ENCODE measurements at places on chromosomes 7 and 10.

GRCh38 chr10:29408847-29409240 is 120.0 kb downstream of the LYZL1 start:
- no peak for DNase-seq

DNA sequence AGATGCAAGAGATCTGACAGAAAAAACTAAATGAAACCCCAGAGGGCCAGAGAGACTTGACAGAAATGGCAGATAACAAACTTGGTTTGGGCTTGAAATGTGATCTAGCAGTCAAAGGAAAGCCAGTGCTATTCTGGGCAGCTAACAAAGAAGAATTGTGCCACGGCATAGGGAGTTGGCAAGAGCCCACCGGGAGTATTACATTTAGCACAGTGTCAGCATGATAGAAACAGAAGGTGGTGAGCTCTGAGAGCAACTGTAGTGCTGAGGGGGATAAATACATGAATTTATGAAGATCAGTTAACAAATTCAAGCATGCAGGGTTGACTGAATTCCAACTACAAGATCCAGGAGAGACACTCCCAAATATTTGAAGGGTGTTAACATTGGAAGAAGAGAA is 91.1 kb downstream of the AHCYL2 start:
- no peak for DNase-seq

- DNase-seq, result no peak
Observed at GRCh38 chr10:123645016-123645415, 21.1 kb upstream of the GPR26 start.

GRCh38 chr7:72785166-72785955 is 42.6 kb downstream of the TYW1B start:
- no peak for DNase-seq

- DNase-seq, result no peak
Observed at GRCh38 chr7:111437736-111438135, 124.6 kb downstream of the IMMP2L start.

DNA sequence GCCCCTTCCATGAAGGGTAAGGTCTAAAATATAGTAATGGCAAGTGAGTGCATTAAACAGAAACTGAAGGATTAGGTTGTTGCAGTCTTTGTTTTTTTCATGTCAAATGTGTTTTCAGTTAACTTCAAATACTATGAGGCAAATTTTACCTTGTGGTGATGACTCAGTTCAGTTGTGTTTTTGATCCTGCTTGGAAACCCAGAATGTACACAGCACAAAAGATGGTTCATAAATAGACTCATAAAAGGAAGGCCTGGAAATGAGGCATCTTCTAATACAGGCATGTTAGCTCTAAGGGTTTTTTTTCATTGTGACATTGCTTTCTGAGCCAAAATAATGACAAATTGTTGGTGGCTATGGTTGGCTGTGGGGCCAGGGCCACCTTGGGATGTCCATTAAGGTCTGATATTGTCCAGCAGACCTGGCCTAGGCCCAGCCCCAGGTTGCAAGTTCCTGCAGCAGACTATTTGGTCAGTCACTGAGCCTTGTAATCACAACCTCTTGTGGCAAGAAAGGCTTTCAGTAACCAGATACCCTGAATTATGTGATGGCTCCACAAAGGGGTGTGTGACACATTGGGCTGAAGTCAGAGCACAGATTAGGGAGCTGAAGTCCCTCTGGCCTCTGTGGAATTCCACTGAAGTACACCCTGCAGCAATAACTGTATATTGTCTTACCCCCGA is 69.0 kb upstream of the SAMD8 start:
- no peak for DNase-seq

GRCh38 chr10:27356738-27357137 is 116.1 kb upstream of the ACBD5 start:
- DNase-seq, result no peak

GRCh38 chr7:125599387-125599786 is 669.8 kb upstream of the POT1 start:
- DNase-seq, result no peak

GRCh38 chr10:58820861-58821751 is 308.4 kb downstream of the BICC1 start:
- no peak for DNase-seq

GRCh38 chr10:104622175-104622574 is 18.9 kb upstream of the SORCS3 start:
- DNase-seq, result no peak

- no peak for DNase-seq
Observed at GRCh38 chr10:25555865-25556264, 378.2 kb upstream of the MYO3A start.

- DNase-seq, result no peak
Observed at GRCh38 chr10:91197127-91197526, 23.3 kb upstream of the PCGF5 start.

GRCh38 chr7:111895049-111895448 is 311.1 kb downstream of the DOCK4 start:
- no peak for DNase-seq

GRCh38 chr10:132178672-132179545 is 7.8 kb upstream of the DPYSL4 start:
- DNase-seq, result no peak

GRCh38 chr7:2082139-2082998 is 150.4 kb downstream of the MAD1L1 start:
- no peak for DNase-seq

DNA sequence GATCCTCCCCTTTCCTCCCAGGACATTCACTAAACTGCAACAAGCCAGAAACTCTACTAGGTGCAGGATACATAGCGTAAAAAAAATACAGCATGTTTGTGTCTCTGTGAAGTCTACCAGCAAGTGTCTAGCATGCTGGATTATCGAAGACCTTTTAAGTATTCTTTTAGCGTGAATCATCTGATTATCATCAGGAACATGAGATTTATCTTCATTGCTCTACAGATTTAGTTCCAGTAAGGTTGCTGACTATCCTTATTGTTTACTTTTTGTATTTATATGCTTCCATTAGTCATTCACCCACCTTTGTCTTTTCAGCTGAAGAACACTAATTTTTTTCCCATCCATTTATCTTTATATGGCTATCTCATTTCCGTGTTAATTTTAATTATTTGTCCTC is 62.8 kb downstream of the PDZD8 start:
- no peak for DNase-seq

- DNase-seq, result no peak
Observed at GRCh38 chr7:13800694-13801448, 188.6 kb downstream of the ETV1 start.

GRCh38 chr10:43211431-43212042 is 55.3 kb downstream of the RASGEF1A start:
- DNase-seq, result no peak

GRCh38 chr7:80830584-80831285 is 88.1 kb downstream of the SEMA3C start:
- no peak for DNase-seq

DNA sequence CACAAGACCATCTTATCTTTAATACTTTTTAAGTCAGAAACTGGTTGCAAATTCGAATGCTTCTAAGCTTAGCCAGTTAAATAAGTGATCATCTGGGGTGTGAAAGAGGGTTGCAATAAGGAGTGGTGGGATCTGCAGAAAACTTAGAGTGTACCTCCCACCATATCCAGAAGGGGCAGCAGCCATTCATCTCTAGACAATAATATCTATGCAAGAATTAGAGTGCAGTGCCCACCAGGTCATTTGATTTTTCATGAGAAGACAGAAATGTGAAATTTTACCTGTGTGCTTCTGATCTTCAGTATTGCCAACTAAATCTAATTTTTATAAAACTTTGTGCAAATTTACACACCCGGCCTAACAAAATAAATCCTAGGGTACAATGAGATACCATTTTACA is 127.2 kb upstream of the SP4 start:
- DNase-seq, result no peak

GRCh38 chr10:60192946-60193345 is 196.7 kb downstream of the ANK3 start:
- no peak for DNase-seq

GRCh38 chr10:78456649-78457400 is 423.2 kb downstream of the RPS24 start:
- no peak for DNase-seq

DNA sequence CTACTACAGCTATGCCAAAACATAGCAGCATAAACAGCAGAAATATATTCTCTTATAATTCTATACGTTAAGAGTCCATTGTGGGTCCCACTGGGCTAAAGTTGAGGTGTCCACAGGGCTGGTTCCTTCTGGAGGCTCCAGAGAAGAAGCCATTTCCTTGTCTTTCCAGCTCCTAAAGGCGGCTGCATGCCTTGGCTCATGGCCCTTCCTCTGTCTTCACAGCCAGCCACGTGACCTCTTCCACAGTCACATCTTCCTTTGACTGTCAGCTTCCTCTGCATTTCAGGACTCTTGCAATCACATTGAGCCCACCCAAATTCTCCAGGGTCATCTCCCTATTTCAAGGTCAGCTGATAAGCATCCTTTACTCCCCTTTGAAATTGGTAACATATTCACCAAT is 17.2 kb downstream of the NACAD start:
- DNase-seq, result no peak

DNA sequence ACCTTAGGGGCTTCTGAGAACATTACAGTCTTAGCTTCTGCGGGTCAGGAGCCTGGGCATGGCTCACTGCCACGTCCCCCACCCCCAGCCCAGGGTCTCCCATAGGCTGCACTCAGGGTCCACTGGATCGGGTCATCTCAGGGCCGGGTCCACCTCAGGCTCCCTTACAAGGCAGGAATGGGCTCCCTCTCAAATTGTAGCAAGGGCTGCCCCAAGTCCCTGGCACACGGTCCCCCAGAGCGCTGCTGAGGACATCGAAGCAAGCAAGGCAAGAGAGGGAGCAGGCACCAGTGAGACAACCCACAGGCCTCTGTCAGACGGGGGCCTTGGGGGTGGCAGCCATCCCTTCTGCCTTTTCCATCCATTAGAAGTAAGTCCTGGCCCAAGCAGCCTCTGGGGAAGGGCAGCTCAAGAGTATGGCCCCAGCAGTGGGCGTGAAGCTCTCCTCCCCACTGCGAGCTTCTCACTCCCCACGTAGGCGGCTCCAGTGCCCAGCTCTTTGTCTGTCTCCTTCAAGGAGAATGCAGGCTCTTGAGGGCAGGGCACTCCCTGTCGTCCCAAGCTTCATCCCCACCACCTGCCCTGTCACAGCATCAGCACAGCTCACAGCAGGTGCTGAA is 18.0 kb upstream of the RET start:
- DNase-seq, result no peak

DNA sequence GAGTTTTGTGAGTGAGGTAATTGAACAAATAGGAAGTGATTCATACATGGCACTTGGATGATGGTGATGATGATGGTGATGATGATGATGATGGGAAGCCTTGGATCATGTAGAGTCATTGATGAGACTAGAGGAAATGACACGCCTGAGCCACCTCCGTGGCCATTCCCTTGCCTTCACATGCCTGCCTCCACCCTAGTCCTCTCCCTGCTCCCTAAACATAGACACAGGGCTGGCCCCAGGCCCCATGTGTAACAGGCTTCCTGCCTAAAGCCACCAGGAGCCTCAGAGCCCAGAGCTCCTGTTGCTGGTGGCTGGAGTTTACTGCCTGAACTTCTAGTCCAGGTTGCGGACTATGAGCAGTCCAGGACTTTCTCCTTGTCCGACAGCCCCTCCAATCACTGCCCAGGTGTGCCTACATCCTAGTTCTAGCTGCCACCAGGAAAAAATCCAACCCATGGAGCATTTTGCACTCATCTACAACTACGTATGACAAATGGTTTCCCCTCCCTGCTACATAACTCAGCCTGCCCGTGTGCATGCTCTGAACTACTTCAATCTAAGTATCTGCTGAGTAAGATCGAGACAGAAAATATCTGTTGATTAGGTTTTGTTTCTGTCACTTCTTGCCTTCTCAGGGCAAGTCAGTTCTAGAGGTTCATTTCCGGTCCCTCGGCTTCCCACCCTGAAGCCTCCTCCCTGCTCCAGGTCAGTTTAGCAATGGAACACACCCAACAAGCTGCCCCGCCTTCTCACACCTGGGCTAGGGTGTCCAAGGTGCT is 35.5 kb upstream of the KDM7A start:
- DNase-seq, result peak; percentile 53

GRCh38 chr7:49855281-49855980 is 82.0 kb downstream of the VWC2 start:
- DNase-seq, result no peak

GRCh38 chr10:3068968-3069737 is 1.8 kb downstream of the PFKP start:
- DNase-seq, result peak; percentile 41

- DNase-seq, result no peak
Observed at GRCh38 chr10:58264780-58265179, 2.9 kb downstream of the IPMK start.

GRCh38 chr7:132255115-132255797 is 321.0 kb downstream of the PLXNA4 start:
- DNase-seq, result no peak

DNA sequence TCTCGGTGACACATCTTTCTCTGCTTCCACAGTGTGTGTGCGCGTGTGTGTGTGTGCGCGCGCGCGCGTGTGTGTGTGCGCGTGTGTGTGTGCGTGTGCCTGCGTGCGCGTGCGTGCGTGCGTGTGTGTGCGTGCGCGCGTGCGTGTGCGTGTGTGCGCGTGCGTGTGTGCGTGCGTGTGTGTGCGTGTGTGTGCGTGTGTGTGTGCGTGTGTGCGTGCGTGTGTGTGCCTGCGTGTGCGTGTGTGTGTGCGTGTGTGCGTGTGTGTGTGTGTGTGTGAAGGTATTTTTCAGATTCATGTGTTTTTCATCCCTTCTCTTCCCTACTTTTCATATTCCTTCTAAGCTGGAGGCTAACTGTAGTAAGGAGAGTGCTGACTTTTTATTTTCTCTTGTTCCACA is 148.4 kb downstream of the CREB5 start:
- DNase-seq, result no peak

GRCh38 chr10:92593619-92594588 is 974 bp downstream of the KIF11 start:
- no peak for DNase-seq

- no peak for DNase-seq
Observed at GRCh38 chr10:47346581-47347302, 1.4 kb upstream of the RBP3 start.

GRCh38 chr10:125584954-125585353 is 98.0 kb downstream of the TEX36 start:
- no peak for DNase-seq

- DNase-seq, result no peak
Observed at GRCh38 chr10:110778211-110778610, 93.5 kb upstream of the PDCD4 start.

- DNase-seq, result no peak
Observed at GRCh38 chr7:112616295-112616694, 135.5 kb downstream of the LSMEM1 start.

DNA sequence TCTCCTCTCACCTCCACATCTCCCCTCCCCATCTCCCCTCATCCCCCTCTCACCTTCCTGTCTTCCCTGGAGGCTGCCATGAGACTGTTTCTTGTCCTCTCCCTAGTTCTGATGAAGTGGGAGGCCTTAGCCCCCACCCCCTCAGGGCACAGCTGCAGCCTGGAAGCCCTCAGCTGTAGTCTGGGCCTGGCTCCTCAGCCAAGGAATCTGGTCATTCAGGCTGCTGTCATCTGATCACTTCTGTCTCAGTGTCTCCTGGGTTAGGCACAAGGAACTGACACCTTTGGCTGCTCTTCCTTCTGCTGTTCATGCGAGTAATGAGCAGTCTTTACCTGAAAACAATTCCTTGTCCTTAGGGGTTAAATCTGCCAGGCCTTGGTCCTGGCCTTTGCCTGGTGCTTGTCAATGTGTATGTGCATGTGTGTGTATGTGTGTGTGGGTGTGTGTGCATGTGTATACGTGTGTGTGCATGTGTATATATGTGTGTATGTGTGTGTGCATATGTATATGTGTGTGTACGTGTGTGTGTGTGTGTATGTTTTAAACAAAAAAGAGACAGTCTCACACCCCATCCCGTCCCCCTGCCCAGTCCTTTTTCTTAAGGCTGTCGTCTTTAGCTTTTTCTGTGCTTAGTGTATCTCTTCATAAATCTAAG is 153.5 kb upstream of the TMEM72 start:
- DNase-seq, result no peak
